ENCODE measurements at places on chromosomes 1 and 21.

DNA sequence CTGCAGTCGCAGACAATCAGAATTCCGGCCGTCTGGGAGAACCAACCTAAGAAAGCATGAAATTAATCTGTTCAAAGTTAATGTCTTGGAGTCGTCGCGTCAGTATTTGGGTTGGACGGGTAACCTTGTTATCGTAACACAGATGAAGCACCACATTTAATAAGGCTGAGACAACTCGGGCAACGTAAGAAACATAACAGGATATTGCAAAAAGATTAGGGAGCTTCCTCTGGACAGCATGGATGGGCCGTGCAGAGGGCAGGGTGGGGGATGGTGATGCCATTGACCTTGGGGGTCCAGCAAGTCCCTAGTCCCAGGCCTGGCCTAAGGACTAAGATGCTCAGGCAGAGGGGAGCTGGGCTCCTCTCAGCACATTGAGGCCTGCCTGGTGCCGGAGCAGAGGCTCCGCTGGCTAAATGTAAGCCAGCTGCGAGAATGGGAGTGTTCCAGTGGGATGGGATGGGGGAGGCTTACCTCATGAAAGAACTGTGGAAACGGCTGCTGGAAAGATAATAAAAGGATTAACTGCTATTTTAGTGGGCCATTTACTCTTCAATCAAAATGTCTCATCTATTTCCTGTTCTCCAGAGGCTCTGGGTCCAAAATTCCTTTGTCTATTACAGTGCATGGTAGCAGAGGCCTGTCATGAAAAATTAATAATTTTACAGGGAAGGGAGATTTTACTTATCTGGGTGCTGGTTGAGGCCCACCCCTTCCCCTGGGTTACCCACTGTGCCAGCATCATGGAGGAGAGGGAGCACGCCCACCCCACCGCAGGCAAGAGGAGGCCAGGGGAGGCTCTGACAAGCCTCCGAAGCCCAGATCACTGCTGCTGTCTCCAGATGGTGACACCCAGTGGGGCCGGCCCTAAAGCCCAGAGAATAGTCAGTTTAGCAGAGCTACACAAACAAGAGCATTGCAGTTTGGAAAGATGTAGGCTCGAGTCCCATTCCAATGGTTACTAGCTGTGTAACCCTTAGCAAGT is 131.6 kb downstream of the DMRTB1 start:
- no peak for DNase-seq

DNA sequence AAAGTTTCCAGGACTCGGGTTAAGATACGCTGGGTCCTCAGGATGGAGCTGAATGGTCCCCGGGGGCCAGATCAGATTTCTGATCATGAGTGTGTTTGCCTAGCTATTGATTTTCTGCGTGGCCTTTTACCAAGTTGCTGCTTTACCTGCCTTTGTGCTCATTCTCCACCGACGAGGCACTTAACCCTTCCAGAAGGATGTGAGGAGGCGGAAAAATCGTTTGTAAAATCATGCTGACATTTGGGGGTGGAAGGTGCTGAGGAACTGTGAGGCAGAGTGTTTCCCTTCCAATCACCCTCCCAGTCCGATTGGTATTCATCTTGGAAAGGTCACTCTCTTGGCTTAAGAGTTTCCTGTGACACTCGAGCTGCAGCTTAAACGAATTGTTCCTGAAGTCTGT is 337.1 kb upstream of the KAZN start:
- no peak for DNase-seq

GRCh38 chr1:228273720-228274451 is 66.0 kb downstream of the OBSCN start:
- DNase-seq: no peak

DNA sequence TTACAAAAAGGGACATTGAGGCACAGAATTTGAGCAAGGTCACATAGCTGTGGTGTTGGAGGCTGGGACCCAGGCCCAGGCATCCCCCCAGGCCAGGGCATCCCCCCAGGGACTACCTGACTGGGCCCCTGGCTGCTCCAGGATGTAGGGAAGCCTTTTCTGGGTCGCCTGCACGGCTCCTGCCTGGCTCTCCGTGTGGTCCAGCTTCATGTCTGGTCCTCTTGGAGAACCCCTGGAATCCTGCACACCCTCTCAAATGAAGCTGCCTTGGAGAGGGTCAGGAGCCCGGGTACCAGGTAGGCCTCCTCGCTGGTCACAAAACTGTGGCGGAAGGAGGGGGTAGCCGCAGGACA is 919 bp upstream of the CELSR2 start:
- no peak for DNase-seq

DNA sequence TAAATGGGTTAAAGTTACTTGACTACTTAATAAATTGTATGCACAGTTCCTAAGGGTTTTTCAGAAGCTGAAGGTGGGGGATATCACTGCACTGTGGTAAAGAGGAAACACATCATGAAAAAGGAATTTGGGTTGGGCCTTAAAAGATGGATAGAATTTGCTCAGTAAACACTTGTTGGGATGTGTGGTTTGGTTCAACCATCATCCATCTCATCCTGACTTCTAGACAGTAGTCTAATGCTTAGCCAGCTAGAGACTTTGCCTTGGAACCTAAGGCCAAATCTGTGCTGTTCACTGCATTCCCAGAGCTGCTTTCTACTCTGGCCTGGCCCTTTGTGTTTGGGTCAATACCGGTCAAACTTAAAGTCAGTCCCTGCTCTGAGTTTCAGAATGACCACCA is 30.6 kb downstream of the LY9 start:
- no peak for DNase-seq

GRCh38 chr1:115068826-115069585 is 20.3 kb downstream of the TSPAN2 start:
- no peak for DNase-seq

Measured in CD4-positive, alpha-beta T cell treated with Interferon gamma for 1 hour (primary cell).